Right ventricle myocardium superior (tissue), 1 donor: ENCODE measurements at places on chromosomes 2 and 18. TPM values are rescaled to one million over a fixed set of nuclear protein-coding genes. Genes with fewer than 3 reads are reported as not detected.

GRCh38 chr2:38932586-38932985, 42.9 kb downstream of the ARHGEF33 start:
- DNase-seq = no peak

DNA sequence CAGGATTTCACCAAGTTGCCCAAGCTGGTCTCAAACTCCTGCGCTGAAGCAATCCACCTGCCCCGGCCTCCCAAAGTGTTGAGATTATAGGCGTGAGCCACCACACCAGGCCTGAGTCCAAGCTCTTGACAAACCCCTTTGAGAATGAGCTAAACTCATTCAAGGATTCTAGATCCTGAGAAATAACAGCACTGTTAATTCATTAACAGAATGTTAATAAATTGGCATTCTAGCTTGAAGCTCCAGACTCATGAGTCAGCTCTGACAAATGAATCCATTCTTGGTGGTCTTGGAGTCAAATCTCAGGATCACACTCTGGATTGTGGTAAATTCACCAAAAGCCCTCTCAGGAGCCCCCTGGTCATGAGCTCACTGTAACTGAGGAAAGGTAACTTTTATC, 1.8 kb downstream of the NARS1 start:
- no peak for DNase-seq

DNA sequence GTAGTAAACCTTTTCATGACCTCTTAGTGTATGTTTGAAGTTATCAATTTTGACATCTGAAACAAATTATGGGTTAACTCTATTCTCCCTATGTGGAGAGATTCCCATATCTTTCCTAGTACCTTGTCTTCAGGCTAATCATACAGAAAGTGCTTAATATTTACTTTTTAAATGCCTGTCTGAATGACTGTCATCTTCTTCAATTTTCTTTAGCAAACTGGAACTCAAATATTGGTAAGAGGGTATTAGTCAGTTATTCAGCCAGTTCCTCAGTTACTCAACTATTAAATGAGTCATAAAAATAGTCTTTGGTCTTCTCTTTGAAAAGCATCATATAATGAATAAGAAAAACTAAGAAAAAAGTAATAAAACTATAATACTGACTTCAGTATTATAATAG, 1038.0 kb upstream of the PIK3C3 start:
- DNase-seq = no peak

DNA sequence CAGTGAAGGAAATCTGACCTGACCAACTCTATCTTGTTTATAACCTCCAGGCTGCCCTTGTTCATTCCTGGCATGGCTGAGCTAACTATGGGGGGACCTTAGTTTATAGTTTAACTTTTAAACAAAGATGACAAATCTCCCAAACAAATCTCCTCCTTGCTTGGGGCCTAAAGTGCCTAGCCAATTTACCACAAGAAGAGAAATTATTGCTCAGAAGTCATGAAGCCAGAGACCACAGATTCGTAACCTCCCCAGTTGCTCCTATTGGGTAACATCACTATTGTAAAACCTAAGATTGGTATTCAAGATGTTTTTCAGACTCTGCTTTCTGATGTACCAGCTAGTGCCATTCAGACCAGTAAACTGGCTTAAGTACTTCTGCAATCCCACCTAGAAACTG, 649.4 kb upstream of the SLC8A1 start:
- no peak for DNase-seq

DNA sequence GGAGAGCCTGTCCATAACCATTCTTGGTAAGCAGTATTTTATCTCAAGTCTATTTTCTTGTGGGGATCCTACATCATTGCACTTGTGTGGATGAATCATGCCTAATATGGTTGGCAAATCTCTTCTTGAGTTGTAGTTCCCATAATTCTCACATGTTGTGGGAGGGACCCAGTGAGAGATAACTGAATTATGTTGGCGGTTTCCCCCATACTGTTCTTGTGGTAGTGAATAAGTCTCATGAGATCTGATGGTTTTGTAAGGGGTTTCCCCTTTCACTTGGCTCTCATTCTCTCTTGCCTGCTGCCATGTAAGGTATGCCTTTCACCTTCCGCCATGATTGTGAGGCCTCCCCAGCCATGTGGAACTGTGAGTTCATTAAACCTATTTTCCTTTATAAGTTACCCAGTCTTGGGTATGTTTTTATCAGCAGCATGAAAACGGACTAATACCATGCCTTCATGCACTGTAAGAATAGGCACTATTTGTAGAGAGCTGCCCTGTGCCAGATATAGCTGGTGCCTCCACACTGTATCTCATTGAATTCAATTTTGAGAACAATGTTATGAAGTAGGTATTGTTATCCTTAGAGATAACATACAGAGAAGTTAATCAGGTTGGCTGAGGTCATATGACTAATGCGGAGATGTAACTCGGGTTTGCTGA, 148.3 kb downstream of the PLCL1 start:
- no peak for DNase-seq

DNA sequence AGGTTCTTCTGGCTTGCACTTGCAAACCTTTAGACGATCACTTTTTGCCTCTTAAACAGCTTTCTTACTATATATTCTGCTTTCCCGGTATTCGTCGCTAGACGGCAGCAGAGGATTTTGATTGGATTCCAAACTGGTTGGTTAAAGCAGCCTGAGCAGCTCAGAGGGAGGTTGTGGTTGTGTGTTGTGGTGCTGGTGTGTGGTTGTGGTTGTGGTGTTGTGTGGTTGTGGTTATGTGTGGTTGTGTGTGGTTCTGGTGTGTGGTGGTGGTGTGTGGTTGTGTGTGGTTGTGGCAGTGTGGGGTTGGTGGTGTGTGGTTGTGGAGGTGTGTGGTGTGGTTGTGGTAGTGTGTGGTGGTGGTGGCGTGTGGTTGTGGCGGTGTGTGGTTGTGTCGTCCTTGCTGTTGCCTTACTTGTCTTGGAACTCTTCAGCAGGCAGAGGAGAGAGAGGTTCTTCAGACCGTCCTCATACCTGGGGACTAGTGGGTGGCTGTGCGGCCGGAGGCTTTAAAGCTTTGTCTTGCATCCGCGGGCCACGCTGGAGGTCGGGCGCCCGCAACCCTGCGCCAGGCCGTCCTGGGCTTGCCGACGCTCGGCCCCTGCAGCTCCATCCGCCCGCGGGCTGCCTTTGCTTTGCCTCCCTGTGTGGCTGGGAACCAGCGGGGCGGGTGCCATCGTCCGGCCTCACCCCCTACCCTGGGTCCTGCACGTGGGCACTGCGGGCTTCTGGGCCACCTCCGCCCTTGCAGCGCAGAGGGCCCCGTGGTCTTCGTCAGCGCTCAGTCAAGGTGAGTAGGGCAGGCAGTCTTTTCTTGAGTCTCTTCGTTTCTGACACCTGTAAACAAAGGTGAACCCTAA, 190.8 kb downstream of the ARHGAP28 start:
- no peak for DNase-seq

DNA sequence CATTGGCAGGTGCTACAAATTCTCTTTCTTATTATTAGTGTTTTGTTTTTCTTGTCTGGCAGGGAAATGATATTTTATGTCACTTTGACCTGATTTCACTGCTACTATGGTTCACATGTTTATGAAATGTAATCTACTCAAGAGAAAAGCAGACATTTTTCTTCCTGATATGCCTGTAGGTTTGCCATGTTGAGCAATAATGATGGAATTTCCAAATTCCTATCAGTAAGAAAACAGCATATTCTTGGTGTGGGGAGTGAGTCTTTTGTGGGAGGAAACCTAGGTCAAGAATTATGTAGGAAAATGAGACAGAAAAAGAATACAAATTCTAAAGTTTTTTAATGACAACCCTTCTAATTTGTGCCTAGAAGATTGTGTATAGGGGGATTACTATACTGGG, 356.4 kb downstream of the SLC4A3 start:
- no peak for DNase-seq

GRCh38 chr2:209208211-209208610, 215.6 kb upstream of the MAP2 start:
- no peak for DNase-seq

DNA sequence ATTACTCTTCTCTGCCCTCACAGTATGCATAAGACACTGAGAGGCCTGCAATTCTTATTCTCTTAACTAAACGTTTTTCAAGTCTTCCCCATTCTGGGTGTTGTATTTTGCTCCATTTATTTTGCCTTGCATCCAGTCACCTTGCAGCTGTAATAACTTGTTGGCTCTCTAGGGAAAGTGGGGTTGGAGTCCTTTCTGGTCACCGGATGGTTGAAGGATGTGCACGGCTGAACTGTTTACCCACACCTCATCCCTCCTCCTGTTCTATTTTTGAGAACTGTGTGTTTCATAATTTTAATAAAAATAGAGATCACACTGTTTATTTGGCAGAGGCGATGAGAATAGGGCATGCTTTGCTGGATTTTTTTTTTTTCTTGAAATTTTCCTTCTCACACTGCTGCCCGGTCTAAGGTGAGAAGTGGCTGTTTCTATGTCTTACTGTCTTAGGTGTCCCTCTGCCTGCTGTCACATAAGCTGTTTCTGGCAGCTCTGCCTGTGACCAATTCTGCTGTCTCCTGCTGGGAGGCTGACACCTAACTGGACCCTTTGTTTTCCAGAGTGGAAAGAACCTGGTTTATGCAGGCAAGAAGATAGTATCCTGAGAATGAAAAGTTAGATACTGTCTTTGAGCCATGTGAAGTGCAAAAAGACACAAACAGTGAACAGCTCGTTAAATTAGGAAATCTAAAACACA, 342.6 kb downstream of the DPP10 start:
- no peak for DNase-seq

DNA sequence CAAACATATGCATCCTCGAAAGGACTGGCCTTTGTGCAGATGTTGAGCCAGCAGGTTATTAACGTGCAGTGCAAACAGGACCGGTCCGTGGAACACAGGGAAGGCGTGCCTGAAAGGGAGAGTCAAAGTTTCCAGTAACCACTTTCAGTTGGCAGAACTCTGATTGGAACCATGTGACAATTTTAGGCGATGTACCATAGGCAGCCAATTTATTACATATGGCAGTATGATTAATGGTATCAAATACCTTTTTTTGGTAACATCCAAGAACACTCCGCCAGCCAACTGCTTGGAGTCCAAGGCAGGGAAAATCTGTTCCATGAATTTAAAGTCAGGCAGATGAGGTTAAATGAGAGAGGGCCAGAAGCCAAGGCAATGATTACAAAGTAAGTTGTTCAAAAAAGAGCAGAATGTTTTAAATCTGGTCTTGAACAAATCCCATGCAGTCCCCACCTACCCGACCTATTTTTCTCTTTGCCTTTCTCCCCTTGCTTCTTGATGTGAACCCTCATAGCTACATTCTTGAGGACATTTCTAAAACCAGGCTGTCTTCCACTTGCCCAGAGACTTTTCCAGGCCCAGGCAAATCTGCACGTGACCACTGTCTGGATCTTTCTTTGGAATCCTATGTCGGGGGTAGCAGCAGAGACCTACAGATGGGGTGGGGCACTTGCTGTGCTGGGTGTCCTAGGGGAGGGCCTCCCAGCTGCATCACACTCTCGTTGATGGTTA, 351.7 kb downstream of the HRH4 start:
- no peak for DNase-seq

- DNase-seq = no peak
These were observed 25.4 kb upstream of the CHN1 start for GRCh38 chr2:175030380-175031271.

GRCh38 chr2:227460070-227460485, 11.9 kb upstream of the AGFG1 start:
- no peak for DNase-seq

DNA sequence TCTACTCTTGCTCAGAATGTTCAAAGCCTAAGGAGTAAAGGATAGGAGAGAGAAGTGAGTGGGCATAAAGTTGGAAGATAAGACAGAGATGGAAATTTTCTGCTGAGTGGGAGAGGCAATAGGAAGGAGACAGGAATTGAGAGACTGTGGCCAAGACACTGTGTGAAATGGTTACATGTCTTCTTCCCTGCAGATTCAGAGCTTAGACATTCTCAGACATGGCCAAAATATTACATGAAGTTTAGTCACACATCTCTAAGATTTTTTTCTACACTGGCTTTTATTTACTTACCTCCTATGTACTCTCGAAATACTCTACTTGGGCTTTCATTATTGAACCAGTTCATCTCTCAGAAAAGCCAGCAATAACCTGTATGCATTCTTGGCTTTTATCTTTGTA, 363.0 kb upstream of the FANCL start:
- DNase-seq = no peak

DNA sequence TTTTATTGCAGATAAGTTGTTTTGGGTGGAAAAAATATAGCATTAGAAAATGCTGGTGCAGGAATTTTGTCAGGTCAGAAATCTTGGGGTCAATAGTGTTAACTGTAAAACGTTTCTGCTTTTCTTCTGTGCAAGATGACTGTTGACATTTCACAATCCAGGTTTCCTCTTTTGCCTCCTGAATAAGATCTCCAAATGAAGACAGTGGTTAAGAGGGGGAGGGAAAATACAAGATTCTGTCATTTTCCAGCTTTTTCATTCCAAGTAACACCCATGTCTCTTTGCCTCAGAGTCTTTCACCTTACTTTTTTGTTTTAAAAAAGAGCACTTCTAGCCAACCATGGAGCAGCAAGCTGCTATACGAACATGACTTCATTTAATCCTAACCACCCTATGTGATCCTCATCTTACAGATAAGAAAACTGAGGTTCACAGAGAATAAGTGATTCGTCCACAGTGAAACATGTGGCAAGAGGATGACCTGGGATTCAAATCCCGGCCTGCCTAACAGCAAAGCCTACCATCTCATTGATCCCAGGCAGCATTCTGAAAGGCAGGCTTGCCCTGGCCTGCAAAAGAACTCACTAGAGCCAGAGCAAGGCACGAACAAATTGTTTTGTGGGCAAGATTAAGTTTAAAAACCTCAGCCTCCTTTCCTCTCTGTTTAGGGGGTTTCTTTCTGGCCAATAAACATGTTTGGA, 3.0 kb downstream of the PLEK start:
- no peak for DNase-seq

- no peak for DNase-seq
These were observed 34.1 kb upstream of the GRB14 start for GRCh38 chr2:164655336-164655735.

DNA sequence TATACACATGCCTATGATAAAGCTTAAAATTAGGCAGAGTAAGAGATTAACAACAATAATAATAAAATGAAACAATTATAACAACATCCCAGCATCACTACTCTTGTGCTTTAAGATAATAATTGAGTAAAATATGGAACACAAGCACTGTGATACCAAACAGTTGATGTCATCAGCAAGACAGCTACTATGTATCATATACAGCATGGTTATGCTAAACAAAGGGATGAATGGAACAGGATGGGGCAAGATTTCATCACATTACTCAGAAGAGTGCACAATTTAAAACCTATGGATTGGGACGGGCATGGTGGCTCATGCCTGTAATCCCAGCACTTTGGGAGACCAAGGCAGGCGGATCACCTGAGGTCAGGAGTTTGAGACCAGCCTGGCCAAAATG, 1221.0 kb downstream of the SUCLG1 start:
- DNase-seq = no peak

- no peak for DNase-seq
These were observed 428.7 kb upstream of the ACVR2A start for GRCh38 chr2:147416099-147416498.

Gene ZFP36L2
- 45.0 TPM for total RNA-seq

Gene IFIH1
- total RNA-seq = 5.3 TPM

Gene REG3G
- not detected for total RNA-seq

Gene CACNB4
- total RNA-seq = 0.46 TPM

Gene GPR45
- total RNA-seq = not detected
